ENCODE measurements at places on chromosomes 12 and 14. TPM values are rescaled to one million over a fixed set of nuclear protein-coding genes. Genes with fewer than 3 reads are reported as not detected.

DNA sequence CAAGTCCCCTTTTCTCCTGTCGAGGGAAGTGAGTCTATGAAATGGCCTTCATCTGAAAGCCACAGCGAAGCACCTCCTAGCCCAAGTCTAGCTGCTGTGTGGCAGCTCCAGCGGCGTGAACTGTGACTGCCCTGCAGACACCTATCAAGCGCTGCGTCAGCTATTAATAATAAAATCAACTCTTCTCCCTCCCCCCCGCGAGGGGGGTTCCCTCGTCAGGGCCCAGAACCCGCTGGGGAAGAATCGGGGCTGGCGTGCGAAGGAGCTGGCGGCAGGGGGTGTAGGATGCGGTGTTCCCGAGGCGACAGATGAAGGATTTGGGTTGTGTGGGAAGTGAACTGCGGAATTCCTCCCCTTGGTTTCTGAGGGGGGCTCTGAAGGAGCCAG is 662 bp upstream of the ATP2A2 start:
- no peaks in the 10 kb centered on the region for H3K27me3 ChIP-seq
- peak overlapping the region; percentile 84 for H3K4me3 ChIP-seq

- H3K27ac ChIP-seq = peak overlapping the region; percentile 6
- peaks cover 11% of the 10 kb centered on the region for H3K27me3 ChIP-seq
- peak overlapping the region; percentile 78 for H3K4me3 ChIP-seq
- H3K4me1 ChIP-seq = peaks cover 6% of the 10 kb centered on the region
- H3K36me3 ChIP-seq = no peaks in the 10 kb centered on the region
Measured at GRCh38 chr14:20970983-20971704, 15.9 kb downstream of the RNASE2 start.

GRCh38 chr14:69924201-69924600 is 45.0 kb downstream of the SMOC1 start:
- H3K27me3 ChIP-seq = no peaks in the 10 kb centered on the region
- no peaks in the 10 kb centered on the region for H3K4me1 ChIP-seq
- H3K27ac ChIP-seq = no peak overlapping the region
- DNase-seq = peak; percentile 51
- H3K4me3 ChIP-seq = no peak overlapping the region
- no peaks in the 10 kb centered on the region for H3K36me3 ChIP-seq

DNA sequence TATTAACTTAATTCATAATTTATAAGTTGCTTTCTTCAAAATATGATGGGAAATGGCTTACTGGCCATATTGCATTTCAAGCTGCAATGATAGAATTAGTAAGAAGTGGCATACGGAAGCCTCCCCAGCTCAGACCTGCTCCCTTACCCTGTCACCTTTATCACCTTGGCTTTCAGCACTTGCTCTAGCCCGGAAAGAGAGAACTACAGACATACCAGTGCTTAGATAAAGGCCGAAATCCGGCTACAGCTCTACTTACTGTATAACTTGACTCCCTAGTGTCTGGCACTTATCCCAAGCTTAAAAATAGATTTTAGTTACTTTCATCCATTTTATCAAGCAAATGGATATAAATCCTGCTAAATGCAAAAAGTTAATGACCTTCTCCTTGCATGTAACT is 42.5 kb downstream of the PKP2 start:
- no peaks in the 10 kb centered on the region for H3K36me3 ChIP-seq
- no peaks in the 10 kb centered on the region for H3K4me1 ChIP-seq
- no peak for DNase-seq

- H3K36me3 ChIP-seq = peaks cover 5% of the 10 kb centered on the region
- H3K27ac ChIP-seq = no peak overlapping the region
- H3K4me1 ChIP-seq = peaks cover 3% of the 10 kb centered on the region
- no peak overlapping the region for H3K4me3 ChIP-seq
Measured at GRCh38 chr12:88509851-88510250, 70.4 kb downstream of the KITLG start.

DNA sequence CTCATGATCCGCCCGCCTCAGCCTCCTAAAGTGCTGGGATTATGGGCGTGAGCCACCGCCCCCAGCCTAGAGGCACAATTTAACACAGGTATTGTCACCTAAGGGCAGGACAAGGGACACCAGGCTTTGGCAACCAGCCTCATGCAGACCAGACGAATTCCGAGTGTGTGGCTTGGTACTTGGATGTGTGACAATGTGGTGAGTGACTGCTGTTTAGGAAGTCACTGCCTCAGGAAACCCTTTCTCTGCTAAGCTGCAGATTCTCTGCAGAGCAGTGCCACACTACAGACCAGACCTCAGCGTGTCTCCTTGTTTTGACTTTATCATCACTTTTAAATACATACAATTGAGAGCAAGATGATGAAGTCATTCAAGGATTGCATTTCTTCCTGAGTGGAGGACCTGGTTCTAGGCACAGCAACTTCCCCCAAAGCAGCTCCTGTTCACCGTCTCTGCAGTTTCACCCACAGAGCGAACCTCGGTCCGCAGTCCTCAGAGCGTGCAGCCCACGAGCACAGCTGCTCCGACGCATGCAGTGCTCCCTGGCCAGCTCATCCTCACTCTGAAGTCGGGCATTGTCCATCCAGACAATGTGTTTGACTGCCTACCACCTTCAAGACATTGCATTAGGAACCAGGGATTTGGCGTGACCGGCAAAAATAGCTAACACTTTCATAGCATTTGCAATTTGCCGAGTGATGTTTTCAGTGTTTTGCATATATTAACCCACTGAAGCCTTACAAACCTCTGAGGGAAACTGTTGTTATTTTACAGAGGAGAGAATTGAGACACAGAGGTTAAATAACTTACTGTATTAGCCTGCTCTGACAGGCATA is 235.2 kb downstream of the CHST11 start:
- H3K27me3 ChIP-seq = no peaks in the 10 kb centered on the region
- H3K27ac ChIP-seq = no peak overlapping the region
- H3K4me3 ChIP-seq = no peak overlapping the region
- H3K4me1 ChIP-seq = peaks cover 14% of the 10 kb centered on the region
- DNase-seq = no peak

GRCh38 chr12:2397356-2398045 is 344.7 kb downstream of the CACNA1C start:
- no peak overlapping the region for H3K27ac ChIP-seq
- no peak overlapping the region for H3K4me3 ChIP-seq
- H3K27me3 ChIP-seq = no peaks in the 10 kb centered on the region
- DNase-seq = peak; percentile 32

- no peaks in the 10 kb centered on the region for H3K4me1 ChIP-seq
- H3K27me3 ChIP-seq = no peaks in the 10 kb centered on the region
- peak; percentile 15 for DNase-seq
- H3K4me3 ChIP-seq = no peak overlapping the region
- no peak overlapping the region for H3K27ac ChIP-seq
Measured at GRCh38 chr12:82627799-82628198, 58.9 kb upstream of the TMTC2 start.

GRCh38 chr14:34081101-34081575 is 130.3 kb upstream of the EGLN3 start:
- no peaks in the 10 kb centered on the region for H3K27me3 ChIP-seq
- H3K36me3 ChIP-seq = no peaks in the 10 kb centered on the region
- H3K4me1 ChIP-seq = peaks cover 2% of the 10 kb centered on the region
- no peak overlapping the region for H3K4me3 ChIP-seq

GRCh38 chr12:124730455-124730932 is 133.2 kb downstream of the SCARB1 start:
- H3K27ac ChIP-seq = no peak overlapping the region
- H3K4me1 ChIP-seq = peaks cover 4% of the 10 kb centered on the region
- H3K36me3 ChIP-seq = no peaks in the 10 kb centered on the region
- H3K4me3 ChIP-seq = no peak overlapping the region
- DNase-seq = peak; percentile 94
- H3K27me3 ChIP-seq = no peaks in the 10 kb centered on the region

GRCh38 chr14:74882103-74882920 is 596 bp downstream of the DLST start:
- H3K27me3 ChIP-seq = no peaks in the 10 kb centered on the region
- peak overlapping the region; percentile 82 for H3K4me3 ChIP-seq
- peaks cover 1% of the 10 kb centered on the region for H3K36me3 ChIP-seq
- H3K4me1 ChIP-seq = peaks cover 31% of the 10 kb centered on the region
- H3K27ac ChIP-seq = peak overlapping the region; percentile 86

- DNase-seq = peak; percentile 93
- no peaks in the 10 kb centered on the region for H3K27me3 ChIP-seq
- peak overlapping the region; percentile 13 for H3K27ac ChIP-seq
- peaks cover 2% of the 10 kb centered on the region for H3K4me1 ChIP-seq
Measured at GRCh38 chr12:124745891-124746570, 117.6 kb downstream of the SCARB1 start.

DNA sequence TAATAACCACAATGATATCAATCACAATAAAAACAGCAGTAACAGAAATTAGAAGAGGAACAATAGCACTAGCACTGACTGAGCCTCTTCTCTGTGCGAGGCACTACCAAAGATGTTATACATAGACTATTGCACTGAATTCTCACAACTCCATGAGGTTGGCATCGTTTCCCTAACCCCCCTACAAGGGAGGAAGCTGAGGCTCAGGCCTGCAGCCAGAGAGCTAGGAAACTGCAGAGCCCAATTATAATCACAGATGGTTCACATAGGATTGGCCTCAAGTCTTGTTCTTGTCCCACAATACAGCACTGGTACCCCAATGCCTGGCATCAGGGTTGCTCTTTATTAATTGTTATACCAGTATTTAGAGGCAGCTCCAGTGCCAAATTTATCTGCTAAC is 278.0 kb downstream of the CEP128 start:
- H3K27ac ChIP-seq = no peak overlapping the region
- no peaks in the 10 kb centered on the region for H3K27me3 ChIP-seq
- H3K36me3 ChIP-seq = no peaks in the 10 kb centered on the region
- no peak for DNase-seq
- H3K4me1 ChIP-seq = no peaks in the 10 kb centered on the region

GRCh38 chr12:15824516-15824915 is 35.3 kb upstream of the EPS8 start:
- no peak overlapping the region for H3K4me3 ChIP-seq
- H3K4me1 ChIP-seq = no peaks in the 10 kb centered on the region
- no peak for DNase-seq
- no peak overlapping the region for H3K27ac ChIP-seq
- no peaks in the 10 kb centered on the region for H3K36me3 ChIP-seq

GRCh38 chr12:32290411-32290810 is 108.9 kb upstream of the FGD4 start:
- no peak overlapping the region for H3K4me3 ChIP-seq
- H3K4me1 ChIP-seq = no peaks in the 10 kb centered on the region
- H3K36me3 ChIP-seq = no peaks in the 10 kb centered on the region
- H3K27ac ChIP-seq = no peak overlapping the region
- no peaks in the 10 kb centered on the region for H3K27me3 ChIP-seq

DNA sequence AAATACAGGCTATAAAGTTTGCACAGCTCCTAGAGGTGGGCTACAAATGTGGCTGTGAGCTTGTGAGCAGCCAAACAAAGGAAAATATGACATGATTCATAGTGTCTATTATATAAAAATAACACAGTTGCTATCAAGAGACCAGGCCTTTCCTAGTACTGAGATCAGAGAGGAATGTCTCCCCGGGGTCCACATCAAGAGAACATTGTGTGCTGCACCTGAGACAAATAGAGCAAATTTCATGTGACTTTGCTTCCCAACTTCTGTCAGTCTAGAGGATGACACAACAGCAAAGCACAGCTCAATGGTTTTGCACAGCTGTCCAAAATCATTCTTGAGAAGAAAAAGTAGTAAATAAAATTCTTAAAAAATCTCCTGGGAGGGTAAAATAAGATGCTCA is 297.5 kb upstream of the PRKD1 start:
- H3K4me3 ChIP-seq = no peak overlapping the region
- H3K27me3 ChIP-seq = no peaks in the 10 kb centered on the region
- no peak overlapping the region for H3K27ac ChIP-seq
- no peak for DNase-seq
- H3K4me1 ChIP-seq = peaks cover 20% of the 10 kb centered on the region
- H3K36me3 ChIP-seq = no peaks in the 10 kb centered on the region

- no peaks in the 10 kb centered on the region for H3K36me3 ChIP-seq
- peaks cover 22% of the 10 kb centered on the region for H3K4me1 ChIP-seq
- peak overlapping the region; percentile 9 for H3K27ac ChIP-seq
- DNase-seq = no peak
- no peaks in the 10 kb centered on the region for H3K27me3 ChIP-seq
- no peak overlapping the region for H3K4me3 ChIP-seq
Measured at GRCh38 chr14:52349731-52350130, 35.6 kb downstream of the PTGER2 start.

DNA sequence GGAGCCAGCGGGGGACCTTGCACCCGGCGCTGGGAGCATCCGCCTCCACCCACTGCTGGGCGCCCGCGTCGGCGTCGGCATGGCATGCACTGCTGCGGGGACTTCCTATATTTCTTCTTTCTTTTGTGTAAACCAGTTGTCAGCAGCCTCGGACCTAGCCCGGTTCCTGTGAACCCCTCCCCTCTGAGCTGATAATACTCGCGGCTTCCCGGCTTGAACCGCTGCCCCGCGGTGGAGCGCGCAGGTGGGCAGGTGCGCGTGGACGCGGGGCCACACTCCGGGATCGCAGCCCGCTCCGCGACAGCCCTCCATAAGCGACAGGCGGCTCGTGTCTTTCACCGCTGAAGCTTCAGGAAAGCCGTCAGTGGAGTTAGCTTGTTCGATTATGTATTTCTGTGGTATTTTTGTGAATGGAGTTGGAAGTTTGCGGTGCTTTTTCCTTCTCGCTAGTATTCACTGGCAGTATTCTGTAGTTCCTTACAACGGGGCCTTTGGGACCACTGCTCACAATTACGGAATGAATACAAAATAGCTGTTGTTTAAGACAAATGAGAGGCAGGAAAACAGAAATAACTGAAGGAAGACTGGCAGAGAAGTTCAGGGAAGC is 870 bp downstream of the BMAL2 start:
- H3K4me1 ChIP-seq = peaks cover 13% of the 10 kb centered on the region

The KRT73 gene
- total RNA-seq = not detected

The CCDC198 gene
- not detected for total RNA-seq

The SEL1L gene
- total RNA-seq = 151 TPM

The SIX4 gene
- 18.3 TPM for total RNA-seq

The CLEC1B gene
- total RNA-seq = not detected

The PLEKHD1 gene
- total RNA-seq = under 0.01 TPM

The PKP2 gene
- under 0.01 TPM for total RNA-seq

The FOXM1 gene
- total RNA-seq = 7.3 TPM

The PABPN1 gene
- total RNA-seq = 59.1 TPM

The SP7 gene
- not detected for total RNA-seq

The TAS2R14 gene
- total RNA-seq = 2.1 TPM

The DHH gene
- total RNA-seq = under 0.01 TPM

The ERP29 gene
- total RNA-seq = 128 TPM
